ENCODE measurements at places on chromosomes 1 and 21.

- no peak for DNase-seq
Measured at GRCh38 chr1:202012544-202013478, 2.4 kb downstream of the ELF3 start.

DNA sequence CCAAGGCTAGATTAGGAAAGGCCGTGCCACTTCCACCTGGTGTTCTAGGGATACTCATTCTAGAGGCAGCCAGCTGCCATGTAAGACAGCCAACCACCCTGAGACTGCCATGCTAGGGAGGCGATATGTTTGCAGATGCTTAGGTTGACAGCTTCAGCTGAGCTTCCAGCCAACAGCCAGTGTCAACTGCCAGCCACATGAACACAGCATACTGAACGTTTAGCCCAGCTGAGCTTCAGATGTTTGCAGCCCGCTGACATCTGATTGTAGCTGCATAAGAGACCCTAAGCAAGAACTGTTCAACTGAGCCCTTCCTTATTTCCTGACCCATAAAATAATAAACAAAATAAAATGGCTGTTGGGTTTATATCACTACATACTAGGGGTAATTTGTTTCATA, 5.0 kb upstream of the KCNC4 start:
- no peak for DNase-seq

DNA sequence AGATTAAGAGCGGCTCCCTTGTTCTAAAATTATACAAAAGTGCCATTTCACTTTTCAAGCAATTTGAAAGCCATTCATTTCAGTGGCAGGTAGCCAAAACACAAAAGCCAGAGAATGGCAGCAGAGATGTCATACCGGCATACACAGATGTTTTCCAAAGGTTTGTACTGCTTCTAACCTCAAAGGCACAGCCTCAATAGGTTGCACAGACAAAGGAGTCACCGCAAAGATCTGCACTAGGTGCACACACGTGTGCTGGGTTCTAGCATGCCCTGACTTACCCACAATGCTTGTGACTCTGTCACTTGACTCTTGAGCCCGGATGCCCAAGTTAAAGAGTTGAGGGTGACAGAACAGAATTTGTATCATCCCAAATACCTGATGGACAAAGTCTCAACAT, 448.9 kb upstream of the ADGRL2 start:
- DNase-seq, result no peak

GRCh38 chr1:168720839-168721238, 8.2 kb downstream of the DPT start:
- no peak for DNase-seq

- DNase-seq, result peak; percentile 67
Measured at GRCh38 chr1:151898519-151898991, 10.8 kb downstream of the THEM4 start.

DNA sequence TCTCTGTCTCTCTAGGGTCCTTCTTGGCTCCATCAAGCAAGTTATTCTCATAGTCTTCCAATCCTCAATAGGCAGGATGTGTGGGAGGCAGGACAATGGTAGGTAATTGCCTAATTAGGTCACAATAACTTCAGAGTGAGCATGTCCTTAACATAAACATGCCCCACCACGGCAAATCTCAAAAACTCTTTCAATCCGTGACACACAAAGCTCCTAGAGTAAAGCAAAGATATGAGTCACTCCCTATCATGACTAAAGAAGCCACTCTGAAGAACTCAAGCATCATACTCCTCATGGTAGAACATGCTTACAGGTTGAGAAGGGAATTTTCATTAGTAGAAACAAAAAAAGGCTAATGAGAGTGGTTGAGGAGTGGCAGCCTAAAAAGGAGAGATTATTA, 4.9 kb downstream of the HAO2 start:
- no peak for DNase-seq

- DNase-seq, result no peak
Measured at GRCh38 chr1:228003461-228004330, 3.1 kb upstream of the WNT3A start.

DNA sequence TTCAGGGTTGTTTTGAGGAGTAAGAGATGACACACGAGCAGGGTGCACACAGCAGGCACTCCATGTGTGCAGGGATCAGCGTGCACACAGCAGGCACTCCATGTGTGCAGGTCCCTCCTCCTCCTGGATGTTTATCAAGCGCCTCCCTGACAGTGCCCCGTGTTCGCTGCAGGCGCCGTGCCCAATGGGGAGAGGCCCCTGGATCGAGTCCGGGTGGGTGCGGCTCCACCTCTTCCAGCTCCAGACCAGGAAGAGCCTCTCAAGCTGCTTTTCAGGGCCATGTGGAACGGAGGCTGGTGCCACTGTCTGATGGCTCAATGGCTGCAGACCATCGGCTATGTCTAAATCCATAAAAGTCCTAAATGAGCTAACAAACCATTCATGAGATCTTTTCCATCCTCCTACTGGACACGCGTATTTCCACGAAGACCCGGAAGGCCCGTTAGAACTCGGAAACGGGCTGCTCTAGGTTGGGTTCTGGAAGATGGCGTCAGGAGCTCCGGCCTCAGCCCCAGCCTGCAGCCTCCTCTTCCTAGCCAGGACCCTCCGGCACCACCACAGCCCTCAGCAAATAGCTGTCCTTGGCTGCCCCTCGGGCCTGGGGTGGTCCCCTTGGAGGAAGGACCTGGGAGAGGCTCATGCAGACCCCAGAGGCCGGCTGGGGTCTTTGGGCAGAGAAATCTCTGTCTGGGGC, 36.0 kb downstream of the RRP1 start:
- DNase-seq, result no peak

DNA sequence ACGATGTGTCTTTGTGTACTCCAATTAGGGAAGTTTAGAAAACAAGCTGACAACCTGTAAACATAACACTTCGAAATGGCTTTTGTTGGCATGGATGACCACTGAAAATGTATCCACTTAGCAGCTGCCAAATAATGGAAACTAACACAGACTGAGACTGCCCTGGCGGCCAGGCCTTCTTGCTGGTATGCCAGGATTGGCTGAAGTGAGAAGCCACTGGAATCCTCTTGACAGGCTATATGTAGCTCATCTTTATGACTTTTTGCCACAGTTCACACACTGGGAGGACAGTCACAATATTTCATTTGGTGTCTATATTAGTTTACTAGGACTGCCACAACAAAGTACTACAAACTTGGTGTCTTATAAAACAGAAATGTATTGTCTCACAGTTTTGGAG, 12.9 kb upstream of the CTBS start:
- DNase-seq, result no peak

DNA sequence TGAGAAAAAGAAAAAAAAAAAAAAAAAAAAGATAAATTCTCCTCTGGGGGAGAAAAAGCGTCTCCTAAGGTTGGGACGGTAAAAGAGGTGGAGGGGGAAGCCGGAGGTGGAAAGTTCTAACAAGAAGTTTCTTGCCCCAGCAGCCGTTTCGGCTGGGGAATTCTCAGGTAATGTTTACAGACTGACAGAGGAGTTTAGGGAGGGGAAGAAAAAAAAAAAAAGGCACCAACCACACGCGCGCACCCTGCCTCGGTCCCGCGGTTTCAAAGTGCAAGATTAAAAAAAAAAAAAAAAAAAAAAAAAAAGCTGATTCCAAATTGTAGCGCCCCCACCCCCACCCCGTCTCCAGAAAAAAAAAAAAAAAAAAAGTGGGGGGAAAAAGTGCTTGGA, 504 bp downstream of the DHRS3 start:
- DNase-seq, result peak; percentile 54

GRCh38 chr21:20968391-20968790, 29.8 kb upstream of the NCAM2 start:
- no peak for DNase-seq

DNA sequence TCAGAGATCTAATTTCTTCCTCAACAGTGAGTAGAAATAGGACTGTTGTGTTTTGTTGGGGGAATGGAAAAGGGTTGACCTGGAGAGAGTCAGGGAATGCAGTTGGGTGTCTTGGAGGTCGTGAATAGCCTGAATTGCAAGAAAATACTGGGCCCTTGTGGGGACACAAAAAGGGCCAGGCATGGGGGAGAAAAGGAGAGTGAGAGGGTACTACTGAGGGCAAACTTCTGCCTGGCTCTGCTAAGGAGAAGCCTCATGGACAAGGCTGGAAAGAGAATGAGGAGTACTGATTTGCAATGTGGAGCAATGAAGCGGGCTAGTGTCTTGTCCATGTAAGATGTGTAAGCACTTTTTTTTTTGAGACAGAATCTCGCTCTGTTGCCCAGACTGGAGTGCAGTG, 96.2 kb upstream of the IRF2BP2 start:
- no peak for DNase-seq

GRCh38 chr21:40334159-40334558, 466.9 kb downstream of the PCP4 start:
- no peak for DNase-seq

DNA sequence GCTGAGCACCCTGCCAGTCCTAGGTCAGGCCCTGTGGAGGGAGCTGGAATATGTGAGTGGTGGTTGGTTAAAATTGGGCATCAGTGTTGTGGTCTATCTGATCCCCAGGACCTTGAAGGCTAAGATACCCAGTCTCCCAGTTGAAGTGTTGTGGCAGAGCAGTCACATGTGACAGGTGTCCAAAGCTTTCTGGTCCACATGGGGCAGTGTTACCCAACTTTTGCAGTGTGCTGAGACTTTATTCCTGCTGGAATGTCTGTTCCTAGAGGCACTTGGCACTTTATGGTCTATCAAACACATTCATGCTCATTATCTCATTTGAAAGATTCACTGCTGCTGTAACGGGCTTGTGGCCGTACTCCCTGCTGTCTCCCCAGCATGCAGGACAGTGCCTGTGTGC, 21.0 kb upstream of the LORICRIN start:
- no peak for DNase-seq

DNA sequence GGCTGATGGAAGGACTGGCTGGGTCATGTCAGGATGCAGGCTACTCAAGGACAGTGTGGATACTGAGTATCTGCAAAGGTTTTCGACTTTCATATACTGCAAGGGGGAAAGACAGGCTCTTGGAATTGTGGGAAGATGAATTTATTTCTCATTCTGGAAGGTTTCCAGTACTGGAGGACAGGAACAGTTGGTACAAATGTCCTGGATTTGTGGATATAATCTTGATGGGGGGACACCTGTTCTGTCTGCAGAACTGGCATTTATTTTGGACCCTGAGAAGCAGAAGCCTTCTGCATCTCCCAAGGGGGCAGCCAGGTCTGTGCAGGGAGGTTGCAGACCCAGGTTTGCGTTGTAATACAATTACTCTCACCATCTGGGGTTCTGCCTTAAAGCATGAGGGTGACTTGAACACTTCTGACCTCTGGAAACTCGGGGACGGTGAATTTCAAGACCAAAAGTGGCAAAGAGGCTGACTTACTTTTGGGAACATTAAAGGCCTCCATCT, 65.8 kb downstream of the NOS1AP start:
- no peak for DNase-seq

DNA sequence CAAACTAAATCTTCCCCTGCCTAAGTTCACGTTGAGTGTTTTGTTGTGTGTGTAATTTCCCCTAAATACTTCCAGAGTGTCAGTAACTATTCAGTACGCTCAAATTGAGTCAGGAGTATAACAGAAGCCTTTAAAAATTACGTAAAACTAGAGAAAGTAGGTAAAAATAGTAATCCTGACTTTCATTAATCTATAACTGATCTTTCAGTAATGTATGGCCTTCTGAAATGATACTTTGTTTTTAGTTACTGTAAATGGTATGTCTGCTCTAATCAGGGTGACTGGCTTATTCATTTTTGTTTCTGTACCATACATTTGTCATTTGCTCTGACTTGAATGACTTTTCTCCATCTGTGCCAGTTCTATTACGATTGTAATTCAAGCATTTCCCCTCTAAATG, 29.4 kb downstream of the MIER1 start:
- no peak for DNase-seq

DNA sequence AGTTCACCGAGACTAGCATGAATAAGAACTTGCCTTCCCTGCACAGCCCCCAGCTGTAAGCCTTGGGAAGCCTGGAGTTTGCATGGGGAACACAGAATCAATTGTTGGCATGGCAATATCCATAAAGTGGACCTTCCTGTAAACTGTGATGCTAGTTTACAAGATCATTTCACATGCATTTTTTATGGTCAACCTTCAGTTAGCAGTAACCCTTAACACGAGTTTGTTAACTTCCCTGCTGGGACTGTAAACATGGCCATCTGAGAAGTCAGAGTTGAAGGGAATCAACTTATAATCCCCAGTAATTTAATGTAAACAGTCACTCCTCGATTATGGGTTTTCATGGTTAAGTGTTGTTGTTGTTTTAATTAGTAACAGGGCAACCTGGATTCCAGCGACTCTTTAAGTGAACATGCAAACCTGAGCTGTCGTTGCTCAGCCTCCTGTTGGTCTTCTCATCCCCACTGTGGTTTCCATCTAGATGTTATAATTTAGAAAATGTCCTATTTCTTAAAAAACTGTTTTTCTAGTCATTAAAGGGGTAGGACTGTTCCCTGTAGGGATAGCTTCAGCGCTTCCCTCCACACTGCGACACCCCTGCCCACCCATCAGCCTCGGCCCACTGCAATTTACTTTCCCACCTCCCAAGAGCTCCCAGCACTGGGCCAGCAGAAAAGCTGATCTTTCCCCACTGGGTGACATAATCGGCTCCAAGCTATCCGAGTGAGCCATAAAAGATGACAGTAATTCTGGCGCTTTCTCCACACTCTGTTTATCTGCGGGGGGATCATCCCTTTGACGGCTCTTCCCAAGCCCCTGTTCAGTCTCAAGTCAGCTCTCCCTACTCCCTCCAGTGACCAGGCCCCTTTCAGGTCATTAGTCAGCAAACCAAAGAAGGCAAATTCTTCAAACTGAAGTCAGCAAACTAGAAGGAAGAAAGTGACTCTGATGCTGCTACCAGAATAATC, 107.6 kb upstream of the IPO9 start:
- no peak for DNase-seq

- no peak for DNase-seq
Measured at GRCh38 chr1:7491109-7491817, 279.8 kb upstream of the VAMP3 start.
